SW480 (cell line): ENCODE measurements at places on chromosomes 11 and 22.

- DNase-seq, result no peak
Measured at GRCh38 chr11:2376751-2377451, at the start of gene CD81. CD81 (plus strand) TSS chr11:2377310; CDS start chr11:2377550, 240 bp downstream.

- DNase-seq, result no peak
Measured at GRCh38 chr22:25482091-25482760, 82.2 kb upstream of the GRK3 start.

DNA sequence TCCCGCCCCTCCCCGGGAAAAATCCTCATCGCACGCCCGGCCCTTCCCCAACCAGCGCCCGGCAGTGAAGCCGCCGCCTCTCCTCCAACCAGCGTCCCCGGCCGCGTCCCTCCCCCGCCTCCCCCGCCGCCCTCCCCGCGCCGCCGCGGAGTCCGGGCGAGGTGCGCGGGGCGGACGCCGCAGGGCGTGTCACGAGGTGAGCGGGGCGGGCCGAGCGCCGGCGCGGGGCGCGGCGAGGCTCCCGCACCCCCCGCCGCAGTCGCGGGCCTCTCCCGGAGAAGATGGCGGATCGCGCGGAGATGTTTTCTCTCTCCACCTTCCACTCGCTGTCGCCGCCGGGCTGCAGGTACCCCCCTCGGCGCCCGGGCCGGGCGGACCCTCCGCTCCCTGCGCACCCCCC lies at the start of gene MAPK8IP2:
Gene MAPK8IP2 (plus strand): TSS at position 256 of the 400 bp plus-strand sequence. CDS start 26 bp downstream, at position 282.
- no peak for DNase-seq

DNA sequence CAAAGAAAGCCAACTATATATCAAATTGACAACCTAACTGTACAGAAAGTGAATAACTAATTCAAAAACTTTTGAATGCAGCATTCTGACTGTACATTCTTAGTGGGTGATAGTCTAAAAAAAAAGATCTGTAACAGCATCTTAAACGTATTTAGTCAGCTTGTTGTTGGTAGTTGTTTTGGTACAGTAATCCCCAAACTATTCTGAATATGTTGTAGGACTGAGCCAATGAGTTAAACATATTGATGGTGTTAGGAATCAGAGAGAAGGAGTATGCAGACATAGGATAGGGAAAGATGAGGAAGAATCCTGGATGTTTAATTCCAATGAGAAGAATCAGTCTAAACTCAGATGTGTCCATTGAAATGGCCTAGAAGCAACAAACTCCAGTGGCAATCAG lies 41.9 kb upstream of the KIRREL3 start:
- DNase-seq, result no peak

DNA sequence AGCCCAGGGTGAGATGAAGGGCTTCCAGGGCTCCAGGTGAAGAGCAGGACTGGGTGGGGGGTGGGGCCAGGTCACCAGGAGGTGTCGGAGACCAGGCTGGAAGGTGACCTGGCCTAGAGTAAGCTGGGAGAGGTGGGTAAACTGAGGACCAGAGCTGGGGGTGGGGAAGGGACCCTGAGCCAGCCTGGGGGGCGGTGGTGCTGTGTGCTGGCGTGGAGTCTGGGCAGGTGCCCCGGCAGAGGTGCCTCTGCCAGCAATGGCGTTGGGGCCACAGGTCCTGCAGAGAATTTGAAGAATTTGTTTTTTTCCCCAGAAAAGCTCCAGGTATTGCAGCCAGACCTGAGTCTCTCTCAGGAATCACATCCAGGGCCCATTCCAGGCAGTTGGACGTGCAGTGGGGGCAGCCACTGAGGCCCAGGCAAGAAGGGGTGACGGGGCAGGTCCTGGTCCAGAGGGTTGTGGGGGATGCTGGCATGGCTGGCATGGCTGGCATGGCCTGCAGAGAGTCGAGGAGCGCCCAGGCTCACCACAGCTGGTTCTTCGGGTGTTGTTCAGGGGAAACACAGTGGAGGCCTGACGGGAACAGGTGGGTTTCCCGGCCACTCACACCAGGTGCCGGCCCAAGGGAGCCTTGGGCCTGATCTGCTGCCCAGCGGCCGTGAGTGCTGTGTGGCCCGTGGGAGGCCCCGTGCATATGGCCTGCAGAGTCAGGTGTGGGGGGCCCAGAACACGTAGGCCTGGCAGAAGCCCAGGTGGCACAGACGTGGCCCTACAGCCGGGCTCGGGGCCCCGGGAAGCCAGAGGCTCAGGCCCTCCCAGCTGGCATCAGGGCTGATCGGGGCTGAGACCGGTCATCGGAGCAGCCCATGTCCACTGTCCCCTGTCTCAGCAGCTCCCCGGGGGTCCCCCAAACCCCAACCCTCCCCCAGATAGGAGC lies 6.4 kb upstream of the MUC6 start:
- DNase-seq, result no peak

DNA sequence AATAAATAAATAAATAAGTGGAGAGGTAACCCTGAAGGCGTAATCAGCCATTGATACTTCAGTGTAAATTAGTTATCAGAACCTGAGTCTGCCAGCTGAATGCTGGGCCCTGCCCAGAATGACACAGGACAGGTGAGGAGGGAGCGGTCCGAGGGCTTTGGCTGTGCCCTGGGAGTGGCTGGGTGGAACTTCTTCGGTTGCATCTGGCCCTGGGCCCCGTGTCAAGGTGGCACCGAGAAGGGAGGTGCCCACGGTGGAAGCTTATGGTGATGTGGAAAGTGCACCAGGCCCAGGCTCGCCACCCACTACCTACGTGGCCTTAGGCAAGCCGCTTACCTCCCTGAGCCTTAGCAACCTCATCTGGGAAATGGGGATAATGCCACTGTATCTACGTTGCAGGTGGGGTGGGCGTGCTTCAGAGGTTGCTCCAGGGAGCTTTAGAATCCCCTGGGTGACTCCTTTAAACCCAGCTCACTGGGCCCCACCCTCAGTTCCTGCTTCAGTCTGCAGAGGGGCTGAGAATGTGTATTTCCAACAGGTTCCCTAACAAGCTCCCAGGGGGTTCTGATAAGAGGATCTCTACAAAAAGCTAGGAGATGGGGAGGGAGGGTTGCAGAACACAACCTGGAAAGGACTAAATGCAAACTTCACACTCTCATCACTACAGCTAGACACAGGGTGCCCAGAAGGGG lies 38.8 kb downstream of the TXN2 start:
- DNase-seq, result no peak

GRCh38 chr11:104637662-104638170 lies 260.5 kb downstream of the CASP12 start:
- DNase-seq, result no peak

DNA sequence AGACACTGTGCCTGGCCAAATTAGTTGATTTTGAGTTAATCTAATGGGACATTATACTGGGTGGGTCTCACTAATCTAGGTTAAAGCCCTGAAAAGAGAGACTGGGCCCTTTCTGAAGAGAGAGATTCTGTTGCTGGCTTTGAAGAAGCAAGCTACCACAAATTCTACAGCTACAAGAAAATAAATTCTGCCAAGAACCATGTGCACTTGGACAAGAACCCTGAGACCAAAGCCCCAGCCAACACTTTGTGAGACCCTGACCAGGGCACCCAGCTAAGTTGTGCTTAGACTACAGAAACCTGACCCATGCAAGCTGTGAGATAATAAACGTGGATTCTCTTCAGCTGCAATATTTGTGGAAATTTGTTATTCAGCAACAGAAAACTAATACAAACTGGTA lies 20.1 kb upstream of the SPON1 start:
- DNase-seq, result no peak

GRCh38 chr11:83349296-83349695 lies 63.1 kb upstream of the CCDC90B start:
- DNase-seq, result no peak

DNA sequence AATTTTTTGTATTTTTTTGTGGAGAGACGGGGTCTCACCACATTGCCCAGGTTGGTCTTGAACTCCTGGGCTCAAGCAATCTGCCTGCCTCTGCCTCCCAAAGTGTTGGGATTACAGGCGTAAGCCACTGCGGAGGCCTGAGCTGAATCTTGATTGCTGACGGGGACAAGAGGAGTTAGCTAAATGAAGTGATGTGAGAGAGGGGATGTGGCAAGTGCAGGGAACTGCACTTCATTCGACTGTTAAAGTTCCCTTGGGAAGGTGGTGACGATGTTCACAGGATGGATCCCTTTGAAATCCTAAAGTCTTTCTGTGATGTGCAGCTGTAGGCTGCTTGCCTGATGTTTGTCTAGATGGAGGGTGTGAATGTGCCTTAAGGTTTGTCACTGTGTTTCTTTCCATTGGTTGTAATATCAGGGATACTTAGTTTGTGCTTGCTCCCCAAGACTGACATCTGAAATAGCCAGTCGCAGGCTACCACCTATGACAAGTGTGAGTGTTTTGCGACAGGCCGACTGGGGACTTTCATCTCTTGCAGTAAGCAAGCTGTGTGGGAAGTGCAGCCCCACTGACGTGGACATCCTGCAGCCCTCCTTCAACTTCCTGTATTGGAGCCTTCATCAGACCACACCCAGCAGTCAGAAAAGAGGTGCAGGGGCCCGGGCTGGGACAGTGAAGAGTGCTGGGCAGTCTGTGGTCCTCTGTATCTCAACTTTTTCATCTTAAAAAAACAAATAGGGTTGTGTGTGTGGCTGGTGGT lies 19.6 kb upstream of the CCDC134 start:
- DNase-seq, result peak; percentile 51

GRCh38 chr11:83044958-83045712 lies 26.6 kb downstream of the RAB30 start:
- DNase-seq, result peak; percentile 46

DNA sequence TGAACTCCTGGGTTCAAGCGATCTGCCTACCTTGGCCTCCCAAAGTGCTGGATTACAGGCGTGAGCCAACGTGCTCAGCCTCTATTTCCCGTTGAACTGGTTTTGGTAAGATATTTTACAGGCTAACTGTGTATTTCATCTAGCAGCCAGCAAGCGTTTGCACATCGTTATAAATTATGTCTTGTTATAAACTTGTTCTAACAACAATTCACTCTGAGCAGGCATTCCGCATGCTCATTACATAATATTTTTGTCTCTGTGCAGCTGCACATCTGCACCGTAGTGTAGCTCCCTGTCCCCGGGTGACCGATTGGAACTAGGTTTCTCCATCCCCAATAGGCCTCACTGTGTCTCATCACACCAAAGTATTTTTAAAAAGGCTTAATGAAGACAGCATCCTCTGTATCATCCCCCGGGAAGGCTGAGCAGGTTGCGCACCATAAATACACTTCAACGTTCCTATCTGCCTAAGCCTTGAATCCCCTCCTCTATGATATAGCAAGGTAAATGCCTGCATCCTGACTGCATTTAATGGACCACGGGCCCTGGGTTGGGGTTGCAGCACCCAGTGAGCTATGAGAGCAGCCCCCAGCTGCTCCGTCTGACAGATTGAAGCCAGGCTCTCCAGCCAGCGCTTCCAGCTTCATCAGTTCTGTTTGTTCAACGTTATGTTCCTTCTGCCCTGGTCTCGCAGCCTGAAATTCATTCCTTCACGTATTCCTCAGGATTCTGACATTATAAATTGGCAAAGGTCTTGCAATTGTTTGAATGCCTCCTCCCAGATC lies 47.7 kb downstream of the TST start:
- DNase-seq, result no peak
